Endodermal cell (in vitro differentiated cells): ENCODE measurements at places on chromosomes 7 and 10. TPM values are rescaled to one million over a fixed set of nuclear protein-coding genes. Genes with fewer than 3 reads are reported as not detected.

Gene PLEKHS1
- not detected in 3 replicates for total RNA-seq

Gene SPDYE8
- total RNA-seq: not detected in 3 replicates

Gene SH2D4B
- total RNA-seq: 0.12 to 0.13 TPM in 2 of 3 replicates, not detected in the other

Gene TAS2R5
- 1.6 and 3.1 TPM in 2 replicates for total RNA-seq

Gene GJD4
- total RNA-seq: 0.22 TPM in 1 of 3 replicates, not detected in the others

Gene ZNF485
- 1.6 to 4.6 TPM (median 3.6 TPM) in 3 replicates for total RNA-seq

Gene TAS2R41
- total RNA-seq: not detected in 3 replicates

Gene PNLIPRP2
- 0.63 to 0.78 TPM (median 0.64 TPM) in 3 replicates for total RNA-seq

DNA sequence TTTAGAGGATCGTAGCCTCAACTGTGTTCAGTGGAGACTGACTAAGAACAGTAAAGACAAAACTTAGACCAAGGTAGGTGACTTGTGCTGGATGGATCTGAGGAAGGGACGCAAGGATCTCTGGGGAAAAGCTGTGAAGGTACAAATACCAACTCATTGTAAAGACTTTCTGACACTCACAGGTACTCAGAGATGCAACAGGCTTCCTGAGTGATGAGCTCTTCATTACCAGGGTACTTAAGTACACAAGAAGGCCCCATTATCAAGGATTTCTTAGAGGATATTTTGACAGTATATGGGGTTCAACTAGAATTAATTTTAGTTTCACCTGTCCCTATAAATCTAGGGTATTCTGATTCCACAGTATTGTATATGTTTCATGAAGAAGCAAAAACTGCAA is 440.7 kb downstream of the PLXDC2 start:
- DNase-seq: no peak

DNA sequence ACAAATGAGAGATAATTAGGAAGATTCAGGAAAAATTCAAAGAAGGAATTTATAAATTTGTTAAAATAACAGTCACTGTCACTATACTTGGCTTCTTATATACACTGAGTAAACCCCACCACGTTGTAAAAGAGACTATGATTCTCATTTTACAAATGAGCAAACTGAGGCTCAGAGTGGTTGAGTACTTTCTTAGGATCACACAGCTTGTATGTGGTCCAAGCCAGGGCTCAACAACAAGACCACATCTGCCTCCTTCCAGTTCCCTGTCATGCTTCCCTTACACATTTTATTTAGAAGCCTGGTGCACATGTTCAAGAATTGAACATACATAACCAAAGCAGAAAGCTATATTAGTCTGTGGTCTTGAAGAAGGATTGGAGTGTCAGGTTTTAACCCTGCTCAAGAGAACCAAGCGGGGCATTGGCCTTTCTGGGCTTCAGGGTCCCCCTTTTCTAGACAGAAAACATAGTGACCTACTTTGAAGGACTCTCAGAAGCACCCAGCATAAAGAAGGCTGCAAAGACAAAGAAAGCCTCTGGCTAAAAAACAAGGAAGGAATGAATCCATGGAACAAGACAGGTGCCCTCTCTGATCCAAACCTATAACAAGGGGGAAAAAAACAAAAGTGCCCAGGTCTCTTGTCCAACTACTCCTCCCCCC is 846 bp downstream of the MRLN start:
- no peak for DNase-seq
